ENCODE measurements at places on chromosomes 12 and 14. TPM values are rescaled to one million over a fixed set of nuclear protein-coding genes. Genes with fewer than 3 reads are reported as not detected.

The KSR2 gene
- total RNA-seq = 0.01 TPM

The TUBA1C gene
- 693 TPM for total RNA-seq

The GPR68 gene
- not detected for total RNA-seq

The GPHN gene
- 19.2 TPM for total RNA-seq

The FOXM1 gene
- total RNA-seq = 25.9 TPM

The DPF3 gene
- total RNA-seq = 0.60 TPM

The AKT1 gene
- 96.2 TPM for total RNA-seq

The ASB2 gene
- total RNA-seq = 0.46 TPM

The SYT10 gene
- not detected for total RNA-seq

The BDKRB2 gene
- total RNA-seq = not detected

The CLEC4A gene
- not detected for total RNA-seq

The ERP27 gene
- total RNA-seq = 5.1 TPM

The IRAK3 gene
- total RNA-seq = not detected

The BHLHE41 gene
- total RNA-seq = not detected

The PPP4R4 gene
- 19.8 TPM for total RNA-seq

The MYH6 gene
- not detected for total RNA-seq

The RFLNA gene
- total RNA-seq = not detected

The TMTC3 gene
- total RNA-seq = 22.5 TPM

The MOAP1 gene
- 14.6 TPM for total RNA-seq

The CD163 gene
- total RNA-seq = not detected

The C12orf75 gene
- total RNA-seq = 10.1 TPM

The NOXRED1 gene
- total RNA-seq = 0.24 TPM

The POTEM gene
- total RNA-seq = not detected

The CALCOCO1 gene
- 4.9 TPM for total RNA-seq

The RIMBP2 gene
- total RNA-seq = not detected

All from HepG2 (cell line).